ENCODE measurements at places on chromosomes 13 and 19.
A peak's percentile ranks its signal among the peaks of the same experiment; 100 is the strongest.

DNA sequence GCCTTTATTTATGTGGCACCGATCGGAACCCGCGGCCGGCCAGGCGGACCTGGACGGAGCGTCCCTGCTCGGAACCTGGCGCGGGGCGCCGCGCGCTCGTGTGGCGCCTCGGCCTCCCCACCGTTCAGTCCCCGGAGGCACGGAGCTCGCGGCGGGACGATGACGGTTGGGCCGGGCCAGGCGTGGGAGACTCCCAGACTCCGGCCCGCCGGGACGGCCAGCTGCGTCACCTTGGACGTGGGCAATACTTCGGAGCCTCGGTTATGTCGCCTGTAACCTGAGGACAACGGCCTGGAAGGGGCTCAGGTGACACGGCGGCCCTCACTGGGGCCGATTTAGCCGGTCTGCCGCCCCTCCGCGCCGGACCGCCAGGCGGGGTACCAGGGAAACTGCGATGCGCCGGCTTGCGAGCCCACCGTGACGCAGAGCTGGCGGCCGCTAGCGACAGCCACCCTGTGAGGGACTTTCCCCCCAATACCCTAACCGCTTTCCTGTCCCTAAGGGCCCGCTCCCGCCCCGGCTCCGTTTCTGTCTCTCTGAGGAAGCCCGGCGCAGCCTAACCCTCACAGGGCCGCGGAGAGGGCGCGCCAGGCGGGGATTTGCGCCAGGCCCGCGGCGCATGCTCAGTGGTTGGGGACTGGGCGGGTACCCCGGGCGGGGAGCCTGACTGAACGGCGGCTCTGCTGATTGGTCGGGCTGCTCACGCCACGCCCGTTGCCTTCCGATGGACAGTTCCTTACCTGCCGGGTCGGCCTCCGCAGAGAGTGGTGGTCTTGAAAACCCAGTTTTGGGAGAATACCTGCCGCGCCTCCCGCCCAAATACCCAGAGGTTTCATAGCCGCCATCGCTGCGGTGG lies 109.5 kb upstream of the DOCK9 start:
- DNase-seq, result peak; percentile 87

- DNase-seq, result no peak
Observed at GRCh38 chr13:66074018-66074615, 1156.0 kb downstream of the PCDH9 start.

DNA sequence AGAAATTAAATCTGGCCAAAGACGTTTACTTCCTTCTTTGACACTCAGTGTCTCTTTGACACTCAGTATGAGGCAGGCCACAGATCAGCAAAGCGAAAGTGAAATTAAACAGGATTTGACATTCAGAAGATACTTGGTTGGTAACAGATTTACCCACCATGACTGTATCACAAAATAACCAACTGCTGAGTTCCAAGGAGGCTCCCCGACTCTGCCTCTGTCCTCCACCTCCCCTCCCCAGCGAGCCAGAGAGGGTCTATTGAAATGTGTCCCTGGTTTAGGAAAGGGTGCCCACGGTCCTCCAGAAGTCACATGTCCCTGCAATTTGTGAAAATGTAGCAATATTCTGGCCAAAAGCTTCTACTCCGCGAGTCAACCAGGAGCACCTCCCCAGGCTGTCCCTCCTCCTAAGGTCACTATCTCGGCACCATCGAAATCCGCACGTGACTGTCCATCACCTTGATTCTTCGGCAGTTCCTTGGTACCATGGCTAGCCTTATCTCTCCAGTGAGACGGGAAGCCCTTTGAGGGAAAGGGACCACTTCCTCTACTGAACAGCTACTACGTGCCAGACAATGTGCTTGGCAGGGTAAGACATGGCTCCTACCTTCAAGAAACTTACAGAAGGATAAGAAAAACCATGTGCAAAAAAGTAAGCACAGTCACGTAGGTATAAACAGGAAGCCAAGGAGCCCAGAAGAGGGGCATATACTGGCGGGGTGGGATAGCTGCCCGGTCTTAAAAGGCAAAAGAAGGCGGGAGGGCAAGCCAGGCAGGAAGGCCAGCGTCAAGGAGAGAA lies 1.5 kb downstream of the N4BP2L1 start:
- no peak for DNase-seq

- no peak for DNase-seq
Observed at GRCh38 chr19:48417421-48417820, 24.0 kb downstream of the GRIN2D start.

DNA sequence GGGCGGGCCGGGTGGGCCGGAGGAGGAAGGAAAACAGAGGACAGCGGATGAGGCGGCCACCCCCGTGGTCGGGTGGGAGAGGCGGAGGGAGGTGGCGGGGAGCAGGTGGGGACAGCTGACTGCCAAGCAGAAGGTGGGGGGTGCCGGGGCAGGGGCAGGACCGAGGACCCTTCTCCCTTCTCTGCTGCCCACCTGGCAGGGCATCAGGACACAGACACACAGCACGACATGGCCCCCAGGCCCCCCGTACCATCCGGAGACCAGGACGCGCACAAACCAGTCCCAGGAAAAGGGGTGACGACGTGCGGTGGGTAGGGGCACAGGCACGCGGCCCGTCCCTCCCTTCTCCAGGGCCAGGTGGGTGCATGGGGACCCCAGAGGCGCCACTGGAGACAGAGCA lies 11.0 kb upstream of the CACTIN start:
- DNase-seq, result no peak

GRCh38 chr13:102993348-102993747 lies 72.9 kb downstream of the SLC10A2 start:
- no peak for DNase-seq

DNA sequence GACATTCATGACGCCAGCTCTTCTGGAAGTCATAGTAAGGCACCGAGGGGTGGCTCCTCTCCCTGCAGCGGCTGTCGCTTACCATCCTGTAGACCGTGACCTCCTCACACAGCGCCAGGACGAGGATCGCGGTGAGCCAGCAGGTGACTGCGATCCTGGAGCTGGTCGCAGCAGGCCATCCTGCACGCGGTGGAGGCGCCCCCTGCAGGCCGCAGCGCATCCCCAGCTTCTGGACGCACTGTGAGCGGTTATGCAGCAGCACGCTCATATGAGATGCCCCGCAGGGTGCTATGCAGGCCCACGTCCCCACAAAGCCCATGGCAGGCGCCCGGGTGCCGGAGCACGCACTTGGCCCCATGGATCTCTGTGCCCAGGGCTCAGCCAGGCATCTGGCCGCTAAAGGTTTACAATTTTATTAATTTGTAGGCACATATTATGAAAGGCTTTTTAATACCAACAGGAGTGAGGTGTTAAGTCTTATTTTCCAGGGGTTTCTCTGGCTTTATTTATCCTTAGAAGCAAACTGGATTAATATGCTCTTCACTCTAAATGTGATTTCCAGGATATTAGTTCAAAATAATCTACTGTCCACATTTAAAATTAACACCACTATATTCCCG lies 35.6 kb upstream of the PSPC1 start:
- no peak for DNase-seq

GRCh38 chr13:41053384-41053826 lies 7.9 kb upstream of the WBP4 start:
- no peak for DNase-seq

DNA sequence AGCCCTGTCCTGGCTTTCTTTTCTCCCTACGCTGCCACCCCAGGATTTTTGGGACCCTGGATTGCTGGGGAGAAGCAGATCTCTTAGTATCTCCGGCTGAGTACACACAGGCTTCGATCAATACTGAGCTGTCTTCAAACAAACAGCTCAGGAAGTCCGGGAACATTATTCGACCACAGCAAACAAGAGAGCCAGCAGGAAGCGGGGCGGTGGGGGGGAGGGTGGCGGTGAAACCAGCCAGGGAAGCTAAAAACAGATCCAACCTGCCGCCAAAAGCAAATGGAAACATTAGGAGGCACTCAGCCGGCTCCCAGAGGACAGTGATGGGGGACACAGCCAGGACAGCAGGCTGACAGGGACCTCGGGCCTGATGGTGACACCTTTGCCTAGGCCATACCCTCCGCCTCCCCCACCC lies 12.2 kb upstream of the BCAM start:
- DNase-seq, result no peak

GRCh38 chr19:53960187-53960586 lies 2.5 kb upstream of the CACNG8 start:
- no peak for DNase-seq

GRCh38 chr13:33003458-33004019 lies 12.7 kb upstream of the KL start:
- DNase-seq, result no peak

DNA sequence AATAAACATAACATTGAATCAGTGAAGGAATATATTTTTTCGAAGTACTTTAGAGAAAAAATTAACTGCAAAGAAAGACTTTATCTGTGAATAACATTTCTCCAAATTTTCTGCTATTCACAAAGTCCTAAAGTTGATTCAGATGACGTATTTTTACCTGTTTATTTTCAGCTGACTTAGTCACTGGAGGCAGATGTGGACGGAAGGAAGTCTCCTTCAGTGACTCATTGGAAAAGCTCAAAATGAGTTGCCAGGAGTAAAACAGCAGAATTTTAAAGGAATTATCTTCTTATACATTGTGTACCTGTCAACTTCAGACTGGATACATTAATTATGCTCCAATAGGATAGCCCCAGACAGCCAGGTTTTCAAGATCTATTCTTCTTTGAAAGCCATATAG lies 679.3 kb upstream of the GPC6 start:
- DNase-seq, result no peak

DNA sequence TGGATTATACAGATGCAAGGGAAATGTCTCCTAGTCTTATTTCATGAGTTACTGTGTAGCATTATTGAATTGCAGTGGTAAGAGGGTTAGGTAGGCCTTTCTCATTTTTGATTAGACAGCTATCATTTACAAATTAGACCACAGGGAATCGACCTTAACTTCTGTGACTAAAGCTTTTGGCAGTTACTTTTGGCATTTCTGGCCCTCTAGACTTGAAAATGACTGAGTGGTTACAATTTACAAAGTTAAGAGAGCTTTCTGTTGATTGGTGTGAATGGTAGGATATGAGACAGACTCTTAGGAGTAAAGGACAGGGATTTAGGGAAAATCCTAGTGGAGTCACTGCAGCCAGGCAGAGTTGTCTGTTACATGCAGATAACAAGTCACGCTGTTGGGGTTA lies 86.1 kb downstream of the GGACT start:
- no peak for DNase-seq

- no peak for DNase-seq
Observed at GRCh38 chr13:112844879-112845278, 124.1 kb upstream of the MCF2L start.

DNA sequence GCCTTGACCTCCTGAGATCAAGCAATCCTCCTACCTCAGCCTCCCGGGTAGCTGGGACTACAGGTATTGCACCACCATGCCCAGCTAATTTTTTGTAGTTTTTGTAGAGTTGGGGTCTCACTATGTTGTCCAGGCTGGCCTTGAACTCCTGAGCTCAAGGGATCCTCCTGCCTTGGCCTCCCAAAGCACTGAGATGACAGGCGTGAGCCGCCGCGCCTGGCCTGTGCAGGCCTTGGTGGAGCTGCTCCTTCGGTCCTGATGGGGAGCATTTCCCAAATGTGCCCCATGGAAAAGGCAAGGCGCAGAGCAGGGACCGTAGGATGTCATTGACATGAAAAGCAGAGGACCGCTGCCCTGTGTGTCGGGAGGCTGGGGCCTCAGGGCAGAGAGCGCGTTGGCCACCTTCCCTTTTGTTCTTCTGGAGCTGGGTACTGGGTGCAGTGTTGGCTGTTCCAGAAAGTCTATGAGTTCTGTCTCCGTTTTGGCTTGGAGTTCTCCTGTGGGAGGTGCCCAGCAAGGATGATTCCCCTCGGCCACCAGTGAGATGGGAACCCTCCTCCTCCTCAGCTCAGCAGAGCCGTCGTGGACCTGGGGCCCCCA lies 128.5 kb downstream of the KDM4B start:
- DNase-seq, result no peak

DNA sequence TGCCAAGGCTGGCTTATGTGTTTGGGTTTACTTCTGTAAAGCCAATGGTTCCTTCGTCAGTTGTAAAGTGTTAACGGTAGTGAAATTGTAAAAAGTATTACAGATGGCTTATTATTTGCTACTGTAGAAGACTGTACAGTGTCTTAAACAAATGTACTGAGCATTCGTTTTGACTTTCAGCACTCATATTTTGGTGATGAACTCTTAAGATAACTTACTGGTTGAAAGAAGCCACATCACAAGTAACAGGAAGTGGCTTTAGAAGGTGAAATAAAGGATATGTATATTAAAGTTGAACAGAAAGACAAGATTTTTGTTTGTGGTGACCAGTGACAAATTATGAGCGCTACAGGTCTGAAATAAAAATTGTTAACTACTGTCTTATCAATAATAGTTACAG lies 64.2 kb downstream of the URI1 start:
- DNase-seq, result no peak

GRCh38 chr19:45821103-45821521 lies 6.0 kb upstream of the RSPH6A start:
- no peak for DNase-seq

- no peak for DNase-seq
Observed at GRCh38 chr13:44035400-44035799, 155.7 kb downstream of the LACC1 start.

DNA sequence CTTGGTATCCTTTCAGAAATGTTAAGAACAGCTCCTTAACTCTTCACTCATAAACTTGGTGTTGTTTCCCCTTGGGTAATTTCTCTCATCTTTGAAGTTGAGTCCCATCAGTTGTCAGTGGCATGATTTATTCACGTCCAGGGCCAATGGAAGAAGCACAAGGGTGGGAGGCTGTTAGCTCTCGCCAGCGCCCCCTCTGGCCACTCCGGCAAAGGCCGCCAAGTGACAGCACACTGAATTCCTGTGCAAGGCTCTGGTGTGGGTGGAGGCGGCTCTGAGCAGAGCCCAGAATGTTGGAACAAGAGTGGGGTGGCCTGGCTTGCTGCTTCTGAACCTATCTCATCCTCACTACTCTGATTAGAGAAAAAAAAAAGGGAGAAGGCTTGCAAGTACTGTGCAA lies 13.1 kb upstream of the MEDAG start:
- no peak for DNase-seq

GRCh38 chr13:41511827-41512226 lies 54.5 kb downstream of the RGCC start:
- DNase-seq, result no peak

- DNase-seq, result no peak
Observed at GRCh38 chr19:43452582-43452981, 12.8 kb downstream of the LYPD3 start.

DNA sequence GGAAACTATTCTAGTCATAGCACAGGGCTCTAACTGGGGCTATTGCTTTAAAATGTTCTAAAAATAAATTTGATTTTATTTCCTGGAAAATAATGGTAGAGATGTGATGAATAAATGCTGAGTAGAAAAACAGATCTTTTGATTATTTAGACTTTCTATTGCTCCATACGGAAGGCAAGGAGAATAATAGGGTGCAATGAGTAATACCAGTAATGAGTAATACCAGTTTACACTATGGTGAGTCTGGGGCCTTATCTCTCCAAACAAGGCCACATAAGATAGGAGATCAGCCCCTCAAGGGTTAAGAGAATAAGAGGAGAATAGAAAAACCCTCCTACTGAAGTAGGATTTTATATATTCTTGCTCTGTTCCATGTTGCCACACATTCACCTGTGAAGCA lies 390.4 kb downstream of the KLF5 start:
- no peak for DNase-seq

- DNase-seq, result no peak
Observed at GRCh38 chr19:45117671-45118070, 24.7 kb downstream of the PPP1R37 start.

GRCh38 chr13:33872005-33872351 lies 54.0 kb downstream of the RFC3 start:
- no peak for DNase-seq
